ENCODE measurements at places on chromosomes 5 and 9.

DNA sequence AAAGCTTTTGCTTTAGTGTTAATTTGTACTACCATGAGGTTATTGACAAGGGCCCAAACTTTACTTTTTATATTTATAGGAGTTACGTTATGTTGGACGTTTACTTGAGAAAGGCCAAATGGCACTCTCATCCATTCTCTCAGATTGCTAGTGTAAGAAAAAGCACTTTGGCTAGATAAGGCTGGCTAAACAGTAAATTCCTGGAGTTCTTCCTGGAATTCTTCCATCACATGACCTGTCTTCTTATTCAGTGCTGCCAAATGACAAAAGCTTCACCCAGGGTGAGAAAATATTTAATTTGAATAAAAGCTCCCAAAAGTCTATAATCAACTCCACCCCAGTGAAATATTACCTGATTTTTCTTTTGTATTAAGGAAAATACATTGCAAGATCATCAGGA, 1568.9 kb upstream of the ACO1 start:
- DNase-seq = no peak

DNA sequence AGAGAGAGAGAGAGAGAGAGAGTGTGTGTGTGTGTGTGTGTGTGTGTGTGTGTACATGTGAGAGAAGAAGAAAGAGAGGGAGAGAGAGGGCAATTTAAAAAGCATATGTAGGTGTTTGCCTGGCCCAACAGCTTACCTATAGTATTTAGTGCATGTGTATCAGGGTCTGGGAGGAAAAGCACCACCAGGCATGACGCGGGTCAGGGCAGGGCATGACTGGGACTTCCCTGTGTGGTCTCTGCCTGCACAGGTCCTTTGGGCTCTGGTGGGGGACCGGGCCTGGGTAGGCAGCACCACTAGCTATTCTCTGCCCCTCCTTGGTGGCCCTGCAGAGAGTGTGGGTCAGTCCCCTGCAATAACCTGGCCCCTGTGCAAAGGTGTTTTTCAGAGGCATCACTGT, 16.1 kb downstream of the IL9 start:
- DNase-seq = no peak

GRCh38 chr5:81269751-81270393, 31.5 kb upstream of the ZCCHC9 start:
- DNase-seq = no peak

DNA sequence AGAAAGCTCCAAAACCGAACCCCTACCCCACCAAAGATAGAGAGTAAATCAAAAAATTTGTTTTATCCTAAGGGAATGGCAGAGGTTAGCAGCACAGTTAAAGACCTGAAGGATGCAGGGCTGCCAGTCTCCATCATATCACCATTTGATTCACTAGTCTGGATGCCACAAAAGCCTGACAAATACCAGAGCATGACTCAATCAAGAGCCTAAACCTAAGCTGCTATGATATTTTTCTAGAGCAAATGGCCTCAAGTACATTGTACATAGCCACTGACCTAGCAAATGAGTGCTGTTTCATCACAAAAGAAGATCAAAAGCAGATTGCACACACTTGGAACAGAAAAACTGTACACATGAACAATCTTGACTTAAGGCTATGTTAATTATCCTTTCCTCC, 48.0 kb downstream of the DPYSL3 start:
- no peak for DNase-seq

DNA sequence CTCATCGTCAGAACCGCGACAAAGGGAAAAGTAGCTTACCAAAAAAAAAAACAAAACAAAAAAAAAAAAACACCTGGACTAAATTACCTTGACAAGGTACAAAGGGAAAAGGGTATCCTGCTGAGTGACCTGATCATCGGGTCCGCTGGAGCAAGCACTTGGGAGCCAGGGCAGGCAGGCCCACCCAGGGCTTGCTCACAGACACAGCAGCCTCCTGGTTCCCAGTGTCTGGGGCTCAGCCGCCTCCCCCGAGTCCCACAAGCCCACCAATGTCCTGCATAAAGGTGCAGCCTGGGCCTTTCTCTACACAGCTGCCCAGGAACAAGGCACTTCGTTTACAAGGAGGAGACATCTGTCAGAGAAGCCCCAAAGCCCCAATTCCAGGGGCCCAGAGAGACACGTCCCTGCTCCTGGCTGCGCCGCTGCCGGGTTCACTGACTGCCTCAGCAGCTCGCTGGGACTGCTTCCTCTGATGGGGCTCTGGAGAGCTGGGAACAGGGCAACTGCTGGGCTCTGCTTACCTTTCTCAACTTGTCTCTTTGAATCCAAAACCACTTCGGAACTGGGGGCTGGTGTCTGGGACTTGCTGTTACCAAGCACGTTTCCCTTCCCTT, 63.4 kb downstream of the GOLM1 start:
- no peak for DNase-seq

GRCh38 chr5:72402959-72403628, 82.9 kb downstream of the PTCD2 start:
- DNase-seq = no peak

DNA sequence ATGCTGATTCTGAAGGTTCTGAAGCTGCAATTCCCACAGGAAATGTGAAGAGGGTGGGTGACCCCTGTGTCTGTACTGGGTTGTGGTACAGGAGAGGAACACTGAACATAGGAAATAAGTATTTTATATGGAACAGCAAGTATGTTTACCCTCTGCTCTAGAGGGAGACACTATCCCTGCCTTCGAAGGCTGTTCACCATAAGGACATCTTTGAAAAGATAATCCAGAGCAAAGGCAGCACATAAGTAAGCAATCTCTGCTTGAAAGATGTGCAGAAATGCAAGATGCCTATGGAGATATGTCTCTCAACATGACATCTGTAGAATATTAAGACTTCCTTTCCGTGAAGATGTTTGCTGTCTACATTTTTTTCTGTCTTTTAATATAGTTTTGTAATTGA, 184.4 kb upstream of the EFNA5 start:
- no peak for DNase-seq

DNA sequence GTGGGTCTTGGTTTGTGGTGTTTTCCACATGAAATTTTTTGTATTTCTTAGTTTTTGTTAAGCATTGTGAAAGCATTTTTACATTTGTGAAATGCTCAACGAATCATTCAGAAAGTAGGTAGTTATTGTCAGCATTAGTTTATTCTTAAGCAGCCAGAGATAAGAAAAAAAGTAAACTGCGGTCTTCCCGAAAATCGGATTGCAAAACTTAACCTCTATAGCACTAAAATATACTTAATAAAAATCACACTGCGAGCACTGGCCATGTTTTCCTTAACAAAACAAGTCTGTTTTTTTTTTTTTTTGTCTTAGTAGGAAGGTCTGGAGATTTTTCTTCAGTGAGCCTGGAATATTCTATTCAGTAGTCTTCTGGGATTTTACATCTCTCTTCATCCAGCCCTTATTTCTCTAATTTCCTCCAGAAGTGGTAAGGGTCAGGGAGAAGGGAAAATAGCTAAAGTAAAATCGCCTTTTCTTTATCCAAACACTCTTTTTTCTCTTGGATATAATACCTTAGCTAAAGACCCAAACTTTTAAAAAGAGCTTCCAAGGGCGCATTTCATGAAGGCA, 289.9 kb downstream of the DMAC1 start:
- DNase-seq = no peak

DNA sequence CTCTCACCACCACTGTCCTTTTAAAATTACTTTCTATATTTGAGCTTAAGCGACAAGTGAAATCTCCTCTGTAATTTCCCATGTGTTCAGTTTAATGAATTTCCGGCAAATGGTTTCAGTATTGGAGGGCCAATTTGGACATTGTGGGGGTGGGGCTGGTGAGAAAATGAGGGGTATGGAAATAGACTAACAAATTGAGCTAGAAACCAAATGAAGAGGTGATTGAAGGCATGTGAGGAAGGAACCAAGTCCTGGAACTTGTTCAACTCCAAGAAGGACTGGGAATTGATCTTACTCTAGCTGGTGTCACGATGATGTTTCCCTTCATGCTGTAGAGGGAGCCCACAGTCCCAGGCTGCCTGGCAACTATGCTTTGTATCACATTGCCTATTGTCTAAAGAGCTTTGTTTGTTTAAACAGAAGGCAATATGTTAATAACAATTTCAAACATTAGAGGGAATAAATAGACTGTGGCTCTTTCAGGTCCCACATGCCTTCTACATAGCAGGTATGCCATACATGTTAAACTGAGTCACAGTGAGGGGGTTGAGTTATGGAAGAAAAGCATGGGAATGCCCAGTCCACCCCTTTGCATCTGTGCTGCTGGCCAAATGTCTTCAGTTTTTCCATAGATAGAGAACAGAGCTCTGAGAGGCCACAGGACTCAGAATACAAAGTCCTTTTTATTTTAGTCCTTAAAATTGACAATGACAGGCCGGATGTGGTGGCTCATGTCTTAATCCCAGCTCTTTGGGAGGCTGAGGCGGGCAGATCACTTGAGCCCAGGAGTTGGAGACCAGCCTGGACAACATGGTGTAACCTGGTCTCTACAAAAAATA, 25.0 kb upstream of the MATR3 start:
- DNase-seq = no peak

GRCh38 chr5:160616712-160617497, 195.2 kb downstream of the PTTG1 start:
- DNase-seq = no peak

DNA sequence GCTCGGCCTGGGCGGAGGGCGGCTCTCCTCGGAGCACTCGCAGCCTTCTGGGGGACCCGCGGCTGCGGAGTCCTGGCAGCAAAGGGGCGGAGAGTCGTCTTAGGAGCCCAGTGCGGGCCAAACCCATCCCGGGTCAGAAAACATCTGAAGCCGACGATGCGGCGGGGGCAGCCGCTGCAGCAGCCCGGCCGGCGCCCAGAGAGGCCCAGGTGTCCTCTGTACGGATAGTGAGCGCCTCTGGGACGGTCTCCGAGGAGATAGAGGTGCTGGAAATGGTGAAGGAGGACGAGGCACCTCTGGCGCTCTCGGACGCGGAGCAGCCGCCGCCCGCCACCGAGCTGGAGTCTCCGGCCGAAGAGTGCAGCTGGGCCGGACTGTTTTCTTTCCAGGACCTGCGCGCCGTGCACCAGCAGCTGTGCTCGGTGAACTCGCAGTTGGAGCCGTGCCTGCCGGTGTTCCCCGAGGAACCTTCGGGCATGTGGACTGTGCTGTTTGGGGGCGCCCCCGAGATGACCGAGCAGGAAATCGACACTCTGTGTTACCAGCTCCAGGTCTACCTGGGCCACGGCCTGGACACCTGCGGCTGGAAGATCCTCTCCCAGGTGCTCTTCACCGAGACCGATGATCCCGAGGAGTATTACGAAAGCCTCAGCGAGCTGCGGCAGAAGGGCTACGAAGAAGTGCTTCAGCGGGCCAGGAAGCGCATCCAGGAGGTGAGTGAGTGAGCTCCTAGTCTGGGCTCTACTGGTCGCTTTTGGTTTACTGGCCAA, 1.2 kb downstream of the JMY start:
- DNase-seq = no peak

GRCh38 chr5:1419476-1420210, 25.6 kb downstream of the SLC6A3 start:
- DNase-seq = no peak

GRCh38 chr9:89414670-89415324, 83.1 kb downstream of the SEMA4D start:
- no peak for DNase-seq

GRCh38 chr5:124263680-124264491, 482.6 kb downstream of the ZNF608 start:
- peak; percentile 88 for DNase-seq

DNA sequence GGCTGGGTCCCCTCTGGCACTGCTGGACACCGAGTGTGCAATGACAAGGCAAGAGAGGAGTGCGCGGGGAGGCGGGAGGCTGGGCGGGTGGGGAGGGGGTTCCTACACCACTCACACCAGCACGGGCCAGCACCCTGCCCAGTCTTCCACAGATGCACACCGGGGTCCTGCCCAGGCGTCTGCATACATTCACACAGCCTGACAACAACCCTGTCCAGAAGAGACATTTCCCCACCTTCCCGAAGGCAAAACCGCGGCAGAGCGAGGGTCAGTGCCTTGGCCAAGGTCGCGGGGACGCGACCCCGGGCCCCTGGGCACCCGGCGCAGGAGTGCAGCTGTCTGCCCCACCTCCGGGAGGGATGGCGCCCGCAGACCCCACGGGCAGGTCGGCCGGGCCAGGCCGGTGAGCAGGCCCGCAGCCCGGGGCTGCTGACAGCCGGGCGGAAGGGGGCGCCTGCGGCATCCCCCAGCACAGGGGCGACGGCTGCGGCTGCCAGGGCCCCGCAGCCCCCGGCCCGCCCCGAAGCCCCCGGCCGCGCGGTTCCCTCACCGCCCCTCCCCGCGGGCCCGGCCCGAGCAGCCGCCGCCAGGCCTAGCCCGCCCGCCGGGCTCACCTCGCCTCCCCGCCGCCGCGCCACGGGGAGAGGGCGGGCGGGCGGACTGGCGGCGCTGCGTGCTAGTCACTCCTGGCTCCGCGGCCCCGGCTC, 496 bp downstream of the MAPK9 start:
- DNase-seq = no peak

GRCh38 chr5:116626272-116626723, 51.7 kb upstream of the SEMA6A start:
- DNase-seq = no peak

GRCh38 chr5:181052672-181053487, 12.8 kb downstream of the BTNL9 start:
- DNase-seq = no peak

DNA sequence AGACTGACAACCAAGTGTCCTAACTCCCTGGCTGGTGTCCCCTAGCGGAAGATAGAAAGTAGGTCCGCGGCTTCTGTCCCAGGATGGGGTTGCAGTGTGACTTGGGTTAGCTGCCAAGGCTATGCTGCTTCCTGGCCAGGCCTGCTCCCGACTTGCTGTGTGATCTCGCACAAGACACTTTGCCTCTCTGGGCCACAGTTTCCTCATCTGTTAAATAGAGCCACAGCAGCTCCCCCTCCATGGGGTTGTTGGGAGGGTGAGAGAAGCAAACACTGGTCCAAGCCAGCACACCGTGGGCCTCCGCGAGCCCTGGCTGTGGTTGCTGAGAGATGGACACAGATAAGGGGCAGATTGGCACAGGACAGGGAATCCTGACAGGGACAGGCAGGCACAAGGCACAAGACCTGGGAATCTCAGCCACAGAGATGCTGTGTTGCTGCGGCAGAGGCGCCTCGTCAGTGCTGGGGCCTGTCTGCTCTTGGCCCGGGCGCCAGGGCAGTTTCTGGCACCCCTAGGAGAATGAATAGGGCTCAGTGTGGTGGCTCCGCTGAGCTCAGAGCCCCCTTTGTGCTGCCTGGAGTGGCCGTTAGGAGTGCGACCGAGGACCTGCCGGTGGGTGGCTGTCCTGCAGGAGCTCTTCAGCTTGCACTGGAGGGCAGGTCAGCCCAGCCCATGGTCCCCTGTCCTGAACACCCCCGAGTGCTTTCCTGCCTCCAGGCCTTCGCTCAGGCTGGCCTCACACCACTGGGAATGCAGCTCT, 1.8 kb upstream of the SH2D3C start:
- no peak for DNase-seq

DNA sequence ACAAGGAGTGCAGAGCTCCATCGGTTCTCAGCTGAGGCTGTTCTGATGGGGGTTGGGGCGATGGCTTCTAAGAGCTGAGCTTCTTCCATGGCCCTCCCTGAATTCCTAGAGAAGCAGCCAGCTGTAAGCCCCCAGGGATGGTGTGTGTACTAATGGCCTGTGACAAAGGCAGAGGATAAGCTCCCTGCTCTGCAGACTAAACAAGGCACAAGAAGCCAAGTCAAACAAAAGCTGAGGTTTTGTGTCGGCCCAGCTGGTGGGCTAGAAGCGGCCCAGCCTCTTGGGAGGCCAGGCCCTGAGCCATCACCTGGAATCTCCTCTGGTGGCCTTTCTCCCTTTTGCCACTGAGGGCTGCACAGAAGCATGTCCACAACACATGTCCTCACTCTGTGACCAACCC, 75.0 kb upstream of the XPA start:
- DNase-seq = no peak

Measured in NCI-H1930 (cell line).